Amniotic stem cell (primary cell): ENCODE measurements at places on chromosomes 3 and 15.

DNA sequence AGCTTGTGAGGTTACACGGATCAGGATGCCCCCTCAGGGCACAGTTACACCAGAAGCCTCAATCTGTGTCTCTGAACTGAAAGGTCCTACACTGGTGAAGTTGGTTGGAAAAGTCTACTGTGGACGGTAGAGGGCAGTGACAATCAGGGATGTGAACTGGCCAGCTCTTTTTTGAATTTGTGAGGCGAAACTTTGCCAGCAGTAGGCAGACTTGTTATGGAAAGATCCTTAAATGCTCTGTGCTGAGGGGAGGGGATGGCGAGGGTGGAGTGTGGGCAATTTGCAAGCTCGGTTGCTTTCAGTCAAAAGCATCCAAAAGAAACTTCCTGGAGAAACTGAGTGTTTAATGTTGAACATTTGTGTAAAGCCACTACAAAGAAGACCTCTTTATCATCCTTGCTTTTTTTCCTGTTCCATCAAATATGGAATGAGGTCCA is 127.4 kb upstream of the ABHD17C start:
- peak; percentile 72 for DNase-seq

DNA sequence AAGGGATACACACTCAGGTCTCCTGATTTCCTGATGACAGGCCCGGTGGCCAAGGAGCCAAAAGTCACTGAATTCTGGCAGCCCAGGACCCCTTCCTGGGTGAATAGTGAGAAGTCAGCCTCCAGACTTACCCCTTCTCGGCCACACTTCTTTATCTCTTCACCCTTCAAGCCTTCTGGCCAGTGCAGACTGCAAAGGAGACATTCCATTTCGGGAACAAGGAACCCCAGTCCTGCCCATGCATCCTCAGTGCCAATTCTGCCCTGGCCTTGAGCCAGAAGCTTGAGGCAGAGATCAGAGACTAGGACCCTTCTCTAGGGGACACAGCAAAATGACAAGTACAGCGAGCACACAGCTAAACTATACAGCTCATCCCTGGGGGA is 28.8 kb downstream of the GRAMD2A start:
- DNase-seq = no peak

GRCh38 chr3:150059729-150060128 is 89.0 kb upstream of the PFN2 start:
- no peak for DNase-seq

GRCh38 chr15:94265982-94266381 is 34.6 kb downstream of the MCTP2 start:
- no peak for DNase-seq

DNA sequence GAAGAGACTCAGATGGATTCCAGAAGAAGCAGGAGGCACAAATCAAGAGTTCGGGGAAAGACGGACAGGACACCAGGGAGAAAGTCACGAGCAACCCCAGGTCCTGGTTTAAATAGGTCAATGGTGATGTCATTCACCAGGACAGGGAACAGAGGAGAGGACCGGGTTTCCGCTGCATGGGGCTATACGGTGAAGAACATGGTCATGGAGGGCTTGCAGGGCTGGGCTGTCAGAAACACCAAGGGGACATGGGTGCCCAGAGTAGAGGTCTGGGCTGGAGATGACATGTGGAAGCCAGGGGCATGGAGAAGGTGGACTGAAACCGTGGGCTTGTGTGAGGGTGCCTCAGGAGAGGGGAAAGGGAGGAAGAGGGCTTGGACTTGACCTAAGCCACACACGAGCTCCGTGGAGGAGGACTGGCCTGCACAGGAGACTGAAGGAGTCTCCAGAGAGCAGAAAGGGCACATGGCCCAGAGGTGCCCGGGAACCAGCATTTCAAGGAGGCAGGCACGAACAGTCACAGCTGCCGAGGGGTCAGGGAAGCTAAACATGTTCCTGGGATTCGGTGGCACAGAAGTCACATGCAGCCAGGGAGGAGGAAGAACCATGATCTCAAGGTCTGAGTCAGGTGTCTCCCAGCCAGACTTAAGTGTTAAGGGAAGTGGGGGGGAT is 54.2 kb upstream of the RPL32 start:
- no peak for DNase-seq

GRCh38 chr15:42012241-42012640 is 8.6 kb downstream of the PLA2G4E start:
- DNase-seq = no peak

GRCh38 chr15:75815811-75816719 is 27.2 kb upstream of the UBE2Q2 start:
- DNase-seq = no peak

GRCh38 chr3:145639875-145640274 is 521.1 kb downstream of the PLOD2 start:
- no peak for DNase-seq

GRCh38 chr3:14156843-14157561 is 21.4 kb downstream of the XPC start:
- DNase-seq = no peak

DNA sequence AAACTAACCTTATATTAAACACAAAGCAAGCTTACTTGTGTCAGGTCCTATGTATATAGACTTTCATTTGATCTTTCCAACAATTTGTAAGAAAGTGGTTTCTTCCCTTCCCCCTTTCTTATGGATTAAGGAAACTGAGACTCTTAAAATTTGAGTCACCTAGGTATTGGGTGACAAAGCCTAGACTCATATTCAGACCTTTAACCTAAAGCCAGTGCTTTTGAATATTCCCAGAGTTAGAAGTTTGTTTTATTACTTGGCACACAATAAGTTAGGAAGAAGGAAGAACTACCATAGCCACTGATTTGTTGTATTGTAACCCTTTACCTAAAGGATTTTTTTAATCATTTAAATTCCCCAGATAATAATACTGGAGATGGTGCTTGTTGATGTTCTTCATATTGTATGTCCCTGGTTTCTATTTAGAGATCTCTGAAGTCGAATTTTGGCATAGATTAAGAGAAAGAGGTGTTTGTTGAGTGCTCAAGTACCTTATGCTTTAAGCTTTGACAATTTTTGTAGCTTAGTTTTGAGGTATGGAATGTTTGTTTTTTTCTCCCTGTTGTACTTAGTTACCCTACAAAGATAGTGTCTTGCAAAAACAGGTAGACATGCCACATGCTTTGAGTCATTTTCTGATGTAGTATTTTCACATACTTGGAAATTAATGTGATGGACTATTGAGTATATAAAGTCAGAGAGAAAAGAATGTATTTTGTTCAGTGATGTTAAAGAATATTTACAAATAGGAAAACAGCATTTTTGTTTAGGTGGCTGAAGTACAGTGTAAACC is 11.2 kb downstream of the TSC22D2 start:
- DNase-seq = no peak

DNA sequence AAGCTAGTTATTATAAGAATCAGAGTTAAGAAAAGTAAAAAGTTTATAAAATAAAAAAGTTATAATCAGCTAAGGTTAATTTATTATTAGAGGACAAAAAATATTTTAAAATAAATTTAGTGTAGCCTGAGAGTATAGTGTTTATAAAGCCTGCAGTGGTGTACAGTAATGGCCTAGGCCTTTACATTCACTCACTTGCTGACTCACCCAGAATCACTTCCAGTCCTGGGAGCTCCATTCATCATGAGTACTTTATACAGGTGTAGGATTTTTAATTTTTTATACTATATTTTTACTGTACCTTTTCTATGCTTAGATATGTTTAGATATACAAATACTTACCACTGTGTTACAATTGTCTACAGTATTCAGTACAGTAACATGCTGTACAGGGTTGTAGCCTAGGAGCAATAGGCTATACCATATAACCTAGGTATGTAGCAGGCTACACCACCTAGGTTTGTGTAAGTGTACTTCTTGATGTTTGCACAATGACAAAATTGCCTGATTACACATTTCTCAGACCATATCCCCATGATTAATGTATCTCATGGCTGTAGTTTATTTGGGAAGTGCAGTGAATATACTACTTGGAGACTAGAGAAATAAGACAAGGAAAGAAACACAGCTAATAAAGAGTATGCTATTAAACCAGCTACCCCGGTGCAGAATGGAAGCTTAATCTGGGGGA is 101.9 kb upstream of the GALNT15 start:
- DNase-seq = no peak

GRCh38 chr3:180875124-180875698 is 37.3 kb upstream of the FXR1 start:
- no peak for DNase-seq

DNA sequence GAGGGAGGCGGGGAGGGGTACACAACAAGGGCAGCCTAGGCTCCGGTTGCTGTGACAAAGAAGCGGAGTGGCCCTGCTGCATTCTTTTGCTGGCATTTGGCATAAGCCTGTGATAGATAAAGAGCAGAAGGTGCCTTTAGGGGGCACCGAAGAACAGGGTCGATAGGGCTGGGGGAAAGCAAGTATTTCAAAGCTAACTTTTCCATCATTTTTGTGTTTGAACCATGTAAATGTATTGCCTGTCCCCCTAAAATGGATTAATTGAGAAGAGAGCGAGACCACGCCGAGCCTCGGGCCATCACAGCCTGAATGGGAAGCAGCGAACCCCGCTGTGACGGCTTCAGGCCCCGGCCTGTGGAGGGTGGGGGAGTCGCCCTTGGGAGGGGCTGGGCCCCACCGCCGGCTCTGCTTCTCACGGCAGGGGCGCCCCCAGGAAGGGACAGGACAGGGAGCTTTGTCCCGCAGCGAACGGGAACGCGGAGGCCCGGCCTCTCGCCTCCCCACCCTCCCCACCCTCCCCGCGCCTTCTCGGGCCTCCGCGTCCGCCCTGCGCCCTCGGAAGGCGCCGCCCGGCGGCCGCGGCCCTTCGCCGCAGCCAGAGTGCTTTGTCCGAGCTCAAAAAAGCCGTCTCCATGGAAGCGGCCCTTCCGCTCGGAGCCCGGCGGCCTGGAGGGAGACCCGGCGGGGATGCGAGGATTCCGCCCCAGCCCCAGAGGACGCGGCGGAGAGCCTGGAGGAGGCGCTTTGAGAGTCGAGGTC is 32.4 kb upstream of the ALDH1L1 start:
- no peak for DNase-seq

- peak; percentile 67 for DNase-seq
Measured at GRCh38 chr3:58271901-58272501, 34.0 kb upstream of the RPP14 start.

DNA sequence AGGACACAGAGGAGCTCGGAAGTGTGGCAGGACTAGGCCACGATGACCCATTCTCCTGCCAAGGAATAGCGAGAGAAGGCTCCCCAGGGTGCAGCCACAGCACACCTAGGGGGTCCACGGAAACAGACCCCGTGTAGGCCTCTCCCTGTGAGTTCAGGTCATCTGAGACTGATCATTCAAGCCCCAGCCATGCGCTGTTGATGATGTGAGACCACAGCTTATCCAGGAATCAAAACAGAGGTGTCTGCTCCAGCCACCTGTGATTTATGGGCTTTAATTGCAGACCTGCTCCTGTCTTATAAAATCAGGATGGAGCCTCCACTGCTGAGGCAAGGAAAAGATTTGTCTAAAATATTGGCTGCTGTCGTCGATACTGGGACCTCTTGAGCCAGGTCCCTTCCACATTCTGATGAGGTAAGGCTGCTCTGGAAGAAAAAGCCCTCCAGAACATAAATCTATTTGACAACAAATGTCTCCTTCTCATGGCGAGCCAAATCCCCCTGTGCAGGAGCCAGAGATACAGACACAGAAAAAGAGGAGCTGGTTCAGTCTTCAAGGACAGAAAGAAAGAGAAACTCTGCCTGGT is 186.7 kb downstream of the TJP1 start:
- DNase-seq = no peak

DNA sequence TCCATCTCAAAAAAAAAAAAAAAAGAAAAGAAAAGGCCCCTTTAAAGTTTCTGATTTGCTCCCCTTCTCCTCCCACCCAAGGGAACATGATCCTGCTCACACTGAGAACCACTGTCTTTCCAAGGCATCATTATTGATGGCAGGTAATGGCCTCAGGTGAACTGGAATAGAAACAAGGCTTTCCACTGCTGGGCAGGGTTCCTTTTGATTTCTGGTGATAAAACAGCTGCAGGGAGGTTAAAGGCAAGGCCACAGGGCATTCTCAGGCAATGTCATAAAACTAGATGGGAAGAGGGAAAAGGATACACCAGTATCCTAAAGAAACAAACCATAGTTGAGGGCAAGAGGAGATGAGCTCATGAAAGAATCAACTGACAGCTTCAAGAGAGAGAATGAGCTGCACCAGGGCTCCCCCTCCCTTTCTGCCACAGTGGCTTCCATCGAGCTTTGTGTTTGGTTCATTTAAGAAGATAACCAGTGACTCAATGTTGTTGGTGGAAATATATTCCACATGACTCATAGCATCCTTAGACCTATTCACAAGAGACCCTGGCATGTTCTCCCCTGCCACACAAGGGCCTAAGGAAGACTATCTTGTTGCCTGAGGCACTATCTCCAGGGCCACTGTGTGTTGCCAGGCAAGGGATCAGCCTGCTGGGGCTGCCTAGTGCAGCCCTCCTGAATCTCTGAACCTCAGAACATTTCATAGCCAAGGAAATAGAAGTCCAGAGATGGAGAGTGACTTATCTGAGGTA is 86.4 kb downstream of the WDR76 start:
- peak; percentile 93 for DNase-seq

DNA sequence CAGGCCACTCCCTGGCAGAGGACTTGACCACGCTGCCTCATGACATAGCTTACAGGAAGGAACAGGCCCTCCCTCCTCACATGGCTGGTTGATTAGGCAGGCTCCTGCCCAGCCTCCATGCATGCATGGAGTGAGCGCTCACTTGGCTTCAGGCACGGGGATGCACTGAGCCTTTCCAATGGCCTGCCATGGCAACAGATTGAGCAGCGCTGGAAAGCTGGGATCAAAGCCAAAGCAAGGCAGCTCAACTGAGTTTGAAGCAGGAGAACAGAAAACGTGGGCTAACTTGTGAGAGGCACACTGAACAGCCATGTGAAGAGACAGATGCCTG is 5.9 kb upstream of the GRAMD2A start:
- DNase-seq = peak; percentile 67

- no peak for DNase-seq
Measured at GRCh38 chr15:83474578-83474977, 27.4 kb downstream of the SH3GL3 start.

DNA sequence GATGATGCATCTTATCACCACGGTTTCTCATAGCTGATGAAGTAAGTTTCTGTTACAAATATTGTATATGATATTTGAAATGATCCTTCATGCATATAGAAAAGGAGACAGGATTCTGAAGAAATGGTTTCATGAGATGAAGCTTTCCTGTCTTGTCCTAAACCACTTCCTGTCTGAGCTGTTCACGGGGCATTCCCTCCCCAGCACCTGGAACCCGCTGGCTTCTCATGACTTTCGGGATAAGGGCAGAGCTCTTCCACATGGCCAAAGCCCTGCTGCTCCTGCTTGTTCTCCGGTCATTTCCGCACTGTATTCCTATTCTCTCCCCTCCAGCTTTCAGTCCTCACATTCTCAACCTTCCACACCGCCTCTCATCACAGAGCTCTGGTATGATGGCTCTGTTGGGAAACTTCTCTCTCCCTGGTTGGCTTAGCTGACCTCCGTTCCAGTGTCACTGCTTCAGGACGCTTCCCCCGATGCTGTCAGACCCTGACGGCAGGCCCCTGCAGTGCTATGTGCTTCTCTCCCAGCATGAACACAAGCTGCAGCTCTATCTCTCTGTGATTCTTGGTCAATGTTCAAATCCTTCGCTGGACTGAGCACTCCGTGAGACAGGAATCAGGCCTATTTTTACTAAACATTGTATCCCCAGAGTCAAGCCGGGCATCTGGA is 86.9 kb upstream of the HERC1 start:
- no peak for DNase-seq

- no peak for DNase-seq
Measured at GRCh38 chr15:31457161-31457560, 130.5 kb downstream of the KLF13 start.
